ENCODE measurements at places on chromosomes 12 and 14. TPM values are rescaled to one million over a fixed set of nuclear protein-coding genes. Genes with fewer than 3 reads are reported as not detected.

DNA sequence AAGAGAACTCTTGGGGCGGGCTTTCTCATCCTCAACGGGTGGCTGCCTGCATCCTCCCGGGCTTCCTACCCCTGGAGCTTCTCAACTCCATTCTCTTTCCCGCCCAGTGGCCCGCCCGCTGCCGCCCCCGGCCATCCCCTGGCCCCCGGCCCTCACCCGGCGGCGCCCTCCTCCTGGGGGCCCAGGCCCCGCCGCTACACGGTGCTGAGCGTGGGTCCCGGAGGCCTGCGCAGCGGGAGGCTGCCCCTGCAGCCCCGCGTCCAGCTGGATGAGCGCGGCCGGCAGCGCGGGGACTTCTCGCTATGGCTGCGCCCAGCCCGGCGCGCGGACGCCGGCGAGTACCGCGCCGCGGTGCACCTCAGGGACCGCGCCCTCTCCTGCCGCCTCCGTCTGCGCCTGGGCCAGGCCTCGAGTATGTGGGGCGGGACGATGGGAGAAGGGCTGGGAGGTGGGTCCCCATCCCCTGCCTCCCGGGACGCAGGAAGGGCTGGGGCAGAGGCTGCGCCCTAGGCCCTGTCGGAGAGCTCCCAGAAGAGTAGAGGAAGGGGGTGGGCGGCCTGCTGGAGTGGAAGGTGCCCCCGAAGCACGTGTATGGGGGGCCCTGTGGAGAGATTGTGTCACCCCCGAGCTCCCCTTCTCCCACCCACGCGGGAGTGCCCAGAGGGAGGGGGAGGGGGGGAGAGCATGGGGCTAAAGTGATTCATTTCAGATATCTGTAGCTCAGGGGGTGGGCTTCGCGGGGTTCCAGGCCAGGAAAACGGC, 1.5 kb downstream of the LAG3 start:
- peak; percentile 23 for ATAC-seq

- no peak for ATAC-seq
These were observed 10.8 kb upstream of the MDM1 start for GRCh38 chr12:68342966-68343365.

GRCh38 chr14:73833034-73833433, 18.6 kb upstream of the PTGR2 start:
- no peak for ATAC-seq

- ATAC-seq = no peak
These were observed 202.6 kb downstream of the FOXN3 start for GRCh38 chr14:89214221-89214965.

DNA sequence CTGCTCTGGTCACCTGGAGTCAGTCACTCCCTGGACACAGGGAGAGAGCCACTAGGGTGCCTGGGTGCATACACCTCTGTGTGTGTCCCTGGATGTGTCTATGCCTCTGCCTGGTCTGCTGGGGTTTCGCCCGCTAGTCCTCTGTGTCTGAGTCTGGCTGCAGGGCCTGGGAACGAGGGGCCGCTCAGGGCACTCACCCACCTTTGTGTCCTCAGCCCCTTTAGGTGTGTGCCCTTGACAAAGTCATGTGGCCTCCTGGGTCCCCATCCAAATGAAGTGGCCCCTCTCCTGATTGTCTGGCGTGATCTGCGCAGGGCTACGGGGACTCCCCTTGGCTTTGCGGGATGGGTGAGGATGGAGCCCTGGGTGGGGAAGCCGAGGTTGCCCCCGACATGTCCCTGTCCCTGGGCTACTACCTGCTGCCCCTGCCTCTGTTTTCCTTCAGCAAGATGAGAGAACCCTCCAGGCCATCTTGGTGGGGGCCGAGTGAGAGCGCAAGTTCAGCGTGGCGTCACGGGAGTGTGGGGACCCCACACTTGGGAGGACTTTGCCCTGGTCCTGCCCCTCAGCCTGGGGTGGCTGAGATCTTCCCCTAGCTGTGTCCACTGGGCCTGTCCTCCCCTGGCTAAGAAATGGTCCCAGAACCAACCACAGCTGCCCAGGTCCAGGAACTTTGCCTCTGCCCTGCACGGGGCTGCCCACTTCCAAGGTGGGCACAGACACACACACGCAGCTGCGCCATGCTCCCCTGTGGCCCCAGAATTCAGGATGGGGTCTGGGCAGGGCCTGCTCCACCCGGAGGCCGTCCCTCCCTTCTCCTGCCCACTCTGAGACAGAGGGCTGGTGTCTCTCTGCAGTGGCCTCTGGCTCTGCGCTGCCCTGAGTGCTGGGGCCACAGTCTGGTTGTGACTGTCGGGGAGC, 2.7 kb upstream of the AHNAK2 start:
- ATAC-seq = no peak

The P2RX2 gene
- not detected for total RNA-seq

The HOXC11 gene
- not detected for total RNA-seq

- ATAC-seq = no peak
These were observed 13.1 kb downstream of the PGAM5 start for GRCh38 chr12:132723764-132724140.

- no peak for ATAC-seq
These were observed 368.0 kb downstream of the TMEM121 start for GRCh38 chr14:105894125-105894977.

- no peak for ATAC-seq
These were observed 211.6 kb downstream of the DUSP6 start for GRCh38 chr12:89140602-89141238.

GRCh38 chr12:104187446-104188155, 28.0 kb upstream of the TXNRD1 start:
- ATAC-seq = no peak

DNA sequence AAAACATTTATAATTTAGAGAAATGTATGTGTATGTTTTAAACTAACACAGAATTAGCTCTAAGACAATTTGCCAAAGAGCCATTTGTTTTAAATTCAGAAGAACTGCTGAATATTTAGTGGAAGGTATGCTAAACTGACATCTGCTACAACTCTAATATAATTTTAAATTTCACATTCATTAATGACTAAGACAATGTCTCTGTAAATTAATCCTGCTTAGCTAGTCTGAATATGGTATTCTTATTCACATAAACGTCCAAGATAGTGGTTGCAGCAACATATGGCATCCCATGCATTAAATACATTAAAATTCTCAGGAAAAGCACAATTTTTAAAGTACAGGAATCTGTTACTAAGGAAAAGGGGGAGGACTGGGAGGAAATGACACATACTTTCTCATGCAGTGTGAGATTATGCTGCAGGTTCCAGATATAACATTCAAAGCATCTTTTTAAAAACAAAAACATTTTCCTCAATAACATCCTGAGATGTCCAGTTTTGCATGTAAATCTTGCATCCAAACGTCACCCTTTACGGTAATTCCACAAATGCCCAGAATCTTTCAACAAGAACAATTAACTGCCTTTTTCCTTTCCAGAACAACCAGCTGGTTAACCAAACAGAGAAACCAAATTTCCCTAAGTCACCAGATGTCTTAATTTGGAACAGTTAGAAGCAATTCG, 26.9 kb downstream of the WDR89 start:
- ATAC-seq = no peak

- ATAC-seq = no peak
These were observed 3.2 kb downstream of the CRIP2 start for GRCh38 chr14:105477660-105478397.

DNA sequence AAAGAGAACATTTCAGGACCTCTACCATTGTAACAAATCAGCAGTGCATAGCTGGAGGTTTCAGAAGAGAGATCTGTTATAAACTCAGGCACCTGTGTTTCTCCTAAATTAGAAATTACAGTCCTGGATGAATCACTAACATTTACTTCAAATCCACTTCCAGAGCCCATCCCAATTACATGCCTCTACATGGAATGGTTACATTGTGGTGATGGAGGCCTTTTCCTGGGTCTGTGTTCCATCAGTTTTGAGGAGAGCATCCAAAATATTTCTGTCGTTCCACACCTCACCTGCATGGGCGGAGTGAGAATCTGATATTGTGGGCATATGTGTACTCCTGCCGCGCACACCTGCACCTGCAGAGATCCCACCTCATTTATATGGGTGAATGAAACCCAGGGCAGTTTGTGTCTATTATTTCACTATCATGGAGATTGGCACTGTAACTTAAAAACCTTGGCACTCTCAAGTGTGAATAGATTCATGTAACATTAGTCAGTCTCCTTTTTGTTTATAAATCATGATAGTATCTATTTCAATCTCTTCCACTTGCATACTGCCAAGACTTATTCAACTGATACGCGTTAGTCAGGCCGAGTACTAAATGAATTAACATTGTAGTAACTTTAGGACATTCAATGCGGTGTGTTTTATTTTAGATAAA, 215.1 kb upstream of the FAR2 start:
- no peak for ATAC-seq

The PLCZ1 gene
- not detected for total RNA-seq

The GLS2 gene
- total RNA-seq = 4.7 TPM

DNA sequence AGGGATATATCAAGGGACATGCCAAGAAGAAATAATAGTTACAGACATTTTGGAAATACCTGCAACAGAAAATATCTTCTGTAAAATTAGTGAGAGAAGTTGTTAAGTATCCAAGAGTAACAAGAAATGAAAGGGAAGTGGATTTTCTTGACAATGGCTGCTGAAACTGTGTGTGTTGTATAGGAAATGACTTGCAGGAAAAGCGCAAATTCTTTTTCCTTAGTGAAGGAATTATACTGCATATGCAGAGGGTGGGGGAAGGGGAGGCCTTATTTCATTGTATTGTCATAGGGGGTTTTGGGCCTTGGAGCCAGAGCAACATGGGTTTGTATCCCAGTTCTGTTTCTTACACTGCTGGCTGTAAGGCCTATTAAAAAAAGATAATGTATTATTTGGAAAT, 84.4 kb upstream of the DDHD1 start:
- ATAC-seq = no peak

DNA sequence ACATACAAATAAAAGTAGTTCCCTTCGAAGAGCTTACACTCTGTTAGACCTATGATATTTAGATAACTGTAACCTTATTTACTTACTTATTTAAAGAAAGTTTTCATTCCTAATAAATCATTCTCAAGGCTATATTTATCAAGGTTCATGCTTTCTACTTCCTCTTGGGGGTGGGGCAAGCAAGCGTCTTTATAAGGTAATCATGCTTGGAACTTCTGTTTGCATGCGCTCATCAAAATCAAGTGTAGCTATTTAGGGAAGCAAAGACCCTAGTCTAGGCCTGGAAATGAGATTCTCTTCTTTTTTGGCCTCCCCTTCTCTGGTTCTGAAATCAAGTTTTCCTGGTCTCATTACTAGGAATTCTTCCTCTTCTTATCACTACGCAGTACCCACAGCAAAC, 766 bp downstream of the RERG start:
- ATAC-seq = no peak

DNA sequence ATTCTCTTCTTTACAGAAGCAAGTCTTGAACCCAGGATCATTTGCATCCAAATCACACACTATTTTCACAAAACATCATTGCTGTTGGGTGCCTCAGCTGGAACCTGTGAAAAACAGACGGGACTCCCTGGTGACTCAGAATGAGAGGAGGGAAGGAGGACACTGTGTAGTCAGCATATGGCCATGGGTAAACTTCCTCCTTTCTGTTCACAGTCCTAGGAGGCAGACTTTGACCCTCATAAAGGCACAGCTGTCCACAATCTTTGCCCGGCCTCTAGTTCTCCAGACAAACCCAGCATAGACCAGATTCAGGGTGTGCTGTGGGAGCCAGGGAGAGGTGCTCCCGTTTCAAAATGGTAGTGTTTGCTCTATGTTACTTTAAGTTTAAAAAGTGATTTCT, 62.0 kb downstream of the DYRK2 start:
- peak; percentile 42 for ATAC-seq

GRCh38 chr12:3090240-3091037, 13.3 kb downstream of the TSPAN9 start:
- ATAC-seq = no peak

The MYBPC1 gene
- not detected for total RNA-seq

- no peak for ATAC-seq
These were observed 104.5 kb downstream of the PRKAB1 start for GRCh38 chr12:119772431-119772830.

DNA sequence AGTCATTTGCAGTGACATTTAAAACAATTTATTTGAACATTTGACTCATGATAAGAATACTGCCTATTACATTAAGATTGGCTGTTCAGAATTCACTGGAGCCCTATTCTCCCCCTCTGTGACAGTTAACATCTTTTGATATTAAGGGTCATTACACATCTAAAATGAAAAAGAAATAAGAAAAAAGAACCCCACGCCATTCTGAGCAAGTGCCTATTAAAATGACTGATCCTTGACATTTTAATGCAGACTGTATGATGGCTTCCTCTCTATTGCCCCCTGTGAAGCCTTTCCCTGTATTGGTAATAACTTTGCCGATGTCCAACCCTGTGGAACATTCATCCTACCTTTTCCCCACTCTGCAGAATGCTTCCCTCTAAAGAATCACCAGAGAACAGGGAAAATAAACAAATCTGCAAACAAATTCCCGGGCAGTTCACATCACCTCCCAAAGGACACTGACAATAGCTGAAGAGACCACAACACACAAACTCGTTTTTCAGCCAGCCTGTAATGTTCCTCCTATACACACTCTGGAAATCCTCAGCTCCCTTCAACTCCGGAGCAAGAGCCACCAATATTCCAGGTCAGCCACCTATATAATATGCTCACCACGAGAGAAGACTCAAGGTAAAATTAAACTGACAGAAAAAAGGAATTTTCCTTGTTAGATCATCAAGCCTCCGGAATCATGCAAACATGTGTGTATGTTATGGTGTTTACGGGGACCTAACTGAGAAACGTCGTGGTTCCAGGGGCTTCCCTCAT, 2.1 kb downstream of the NIN start:
- ATAC-seq = no peak

The KLRF1 gene
- not detected for total RNA-seq

GRCh38 chr14:96824283-96824682, 27.1 kb downstream of the VRK1 start:
- ATAC-seq = no peak

The GLRX5 gene
- total RNA-seq = 21.5 TPM

The FAM90A1 gene
- 0.24 TPM for total RNA-seq

- no peak for ATAC-seq
These were observed 25.9 kb downstream of the CD9 start for GRCh38 chr12:6226002-6226678.

- no peak for ATAC-seq
These were observed 19.5 kb downstream of the MRPS35 start for GRCh38 chr12:27730097-27730588.

DNA sequence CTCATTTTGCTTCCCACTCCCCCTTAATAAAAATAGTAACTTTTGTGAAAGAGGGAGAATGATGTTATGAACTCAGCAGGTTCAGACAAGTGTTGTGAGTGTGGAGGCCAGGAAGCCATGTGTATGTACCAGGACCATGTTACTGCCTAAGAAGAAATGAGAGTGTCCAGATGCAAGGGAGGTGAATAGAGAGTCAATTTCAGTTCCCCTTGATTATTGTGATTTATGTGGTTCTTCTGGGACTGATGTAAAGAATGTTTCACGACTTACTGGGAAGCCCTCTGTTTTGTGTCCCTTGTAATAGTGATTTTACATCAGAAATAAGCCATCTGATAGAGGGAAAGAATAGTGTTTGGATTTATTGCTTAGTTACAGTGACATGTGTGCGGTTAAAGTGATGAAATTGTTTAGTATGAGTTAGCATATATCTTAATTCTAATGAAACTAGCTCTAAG, 32.5 kb downstream of the FBXO34 start:
- no peak for ATAC-seq

The HVCN1 gene
- total RNA-seq = 1.7 TPM

The TPH2 gene
- total RNA-seq = not detected

Data from activated T-helper 17 cell treated with anti-CD3 and anti-CD28 coated beads, Interleukin-2, amount 50 U/mL, for 72 hours (primary cell).